ENCODE measurements at places on chromosomes 5 and 9.

GRCh38 chr9:105318729-105319191 is 74.3 kb downstream of the SLC44A1 start:
- DNase-seq: no peak

GRCh38 chr9:122376796-122377195 is 6.0 kb downstream of the PTGS1 start:
- no peak for DNase-seq

- no peak for DNase-seq
Measured at GRCh38 chr5:38078161-38078560, 180.2 kb upstream of the EGFLAM start.

- no peak for DNase-seq
Measured at GRCh38 chr5:71633255-71634155, 46.4 kb downstream of the MCCC2 start.

GRCh38 chr9:127698985-127699670 is 7.7 kb upstream of the CFAP157 start:
- DNase-seq: peak; percentile 99

- no peak for DNase-seq
Measured at GRCh38 chr5:4089087-4089486, 493.5 kb downstream of the IRX1 start.

DNA sequence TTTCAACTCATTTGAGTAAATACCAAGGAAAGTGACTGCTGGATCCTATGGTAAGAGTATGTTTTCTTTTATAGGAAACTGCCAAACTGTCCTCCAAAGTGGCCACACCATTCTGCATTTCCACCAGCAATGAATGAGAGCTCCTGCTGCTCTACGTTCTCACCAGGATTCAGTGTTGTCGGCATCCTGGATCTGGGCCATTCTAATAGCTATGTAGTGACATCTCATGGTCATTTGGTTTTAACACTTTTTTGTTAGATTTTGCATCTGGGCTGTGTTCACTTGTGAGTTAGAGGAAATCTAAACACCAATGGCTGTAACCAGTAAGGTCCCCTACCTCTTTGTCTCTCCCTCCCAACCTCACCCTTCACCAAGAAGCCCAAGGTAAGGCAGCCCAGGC is 115.9 kb downstream of the ATPSCKMT start:
- DNase-seq: no peak

Measured in gastrocnemius medialis (tissue), 4 donors.